ENCODE measurements at places on chromosomes 7 and 10. TPM values are rescaled to one million over a fixed set of nuclear protein-coding genes. Genes with fewer than 3 reads are reported as not detected.
A peak's percentile ranks its signal among the peaks of the same experiment; 100 is the strongest.

- DNase-seq = no peak
These were observed 50.3 kb upstream of the SP4 start for GRCh38 chr7:21377545-21377944.

DNA sequence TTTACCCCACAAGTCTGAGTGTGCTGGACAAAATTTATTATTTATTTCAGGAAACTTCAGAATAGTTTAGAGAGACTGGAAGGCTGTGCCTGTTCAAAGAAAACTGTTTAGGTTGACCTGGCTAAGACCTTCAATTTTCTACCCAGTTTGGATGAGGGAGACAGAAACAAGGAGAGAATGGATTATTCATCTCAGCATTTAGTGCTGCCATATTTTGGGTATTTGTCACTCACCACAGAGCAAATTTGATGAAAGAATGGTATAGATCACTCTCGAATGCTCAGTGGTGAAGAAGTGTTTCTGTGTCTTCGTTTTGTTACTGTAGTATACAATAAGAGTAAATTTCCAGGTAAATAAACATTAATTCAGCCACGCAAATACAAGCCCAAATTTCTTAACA is 71.8 kb downstream of the SEMA3C start:
- DNase-seq = no peak

GRCh38 chr7:38318803-38319416 is 45.5 kb upstream of the TARP start:
- no peak for DNase-seq

GRCh38 chr10:56318816-56319215 is 42.2 kb downstream of the ZWINT start:
- DNase-seq = no peak

The CDC14C gene
- not detected for total RNA-seq

GRCh38 chr10:89838044-89838615 is 136.7 kb downstream of the KIF20B start:
- no peak for DNase-seq

DNA sequence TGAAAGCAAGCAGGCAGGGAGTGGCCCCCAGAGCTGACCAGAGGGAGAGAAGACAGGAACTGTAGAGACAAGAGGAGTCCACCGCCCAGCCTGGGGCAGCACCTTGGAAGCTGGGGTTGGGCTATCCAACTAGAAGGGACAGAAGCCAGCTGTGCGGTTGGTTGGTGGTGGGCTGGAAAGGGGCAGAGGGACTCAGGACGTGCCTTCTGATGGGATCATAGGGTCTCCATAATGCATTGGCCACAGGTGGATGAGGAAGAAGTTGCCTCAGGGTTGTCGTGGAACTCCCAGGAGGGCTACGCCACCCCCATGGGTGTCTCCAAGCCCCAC is 114.0 kb upstream of the RET start:
- DNase-seq = no peak

The CAV1 gene
- 22.8 TPM for total RNA-seq

DNA sequence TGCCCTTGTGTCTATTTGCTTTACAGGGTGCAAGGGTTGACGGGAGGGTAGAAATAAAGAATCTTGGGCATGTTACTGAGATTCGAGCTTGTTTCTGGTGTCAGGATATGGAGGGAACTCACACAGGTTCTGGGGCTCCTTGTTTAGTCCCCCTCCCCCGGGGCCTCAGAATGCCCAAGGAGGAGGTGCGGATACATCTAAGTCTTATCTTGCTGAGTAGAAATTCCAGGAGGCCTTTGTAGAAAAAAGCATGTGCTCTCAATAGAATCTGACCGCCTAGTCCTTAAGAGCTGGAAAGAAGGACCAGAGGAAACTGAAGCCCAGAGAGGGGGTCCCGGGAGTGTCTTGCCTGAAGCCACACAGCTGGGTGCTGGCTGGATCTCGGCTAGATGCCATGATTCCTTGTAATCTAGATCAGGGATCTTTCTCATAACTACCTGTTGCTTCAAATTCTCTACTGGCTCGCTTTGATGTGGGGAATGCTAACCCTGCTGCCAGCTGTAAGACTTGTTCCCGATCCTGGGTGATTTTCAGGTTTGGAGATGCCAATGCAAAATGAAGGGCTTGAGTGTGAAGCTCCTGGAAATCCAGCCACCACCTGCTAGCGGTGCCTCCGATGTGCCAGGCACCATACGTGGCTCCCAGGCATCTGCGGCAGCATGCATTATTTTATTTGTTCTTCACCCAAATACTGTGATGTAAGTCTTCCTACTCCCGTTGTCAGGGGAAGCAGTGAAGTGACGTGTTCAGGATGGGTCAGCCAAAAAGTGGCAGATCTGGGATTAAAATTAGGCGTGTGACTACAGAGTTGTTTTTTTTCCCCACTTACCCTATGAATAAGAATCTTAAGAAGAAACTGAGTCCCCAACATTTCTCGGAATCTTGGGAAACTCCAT is 226.0 kb downstream of the TCF7L2 start:
- peak; percentile 44 for DNase-seq

- no peak for DNase-seq
These were observed 76.7 kb downstream of the ZRANB1 start for GRCh38 chr10:125018576-125019143.

- no peak for DNase-seq
These were observed 163.5 kb upstream of the TCERG1L start for GRCh38 chr10:131475043-131475442.

GRCh38 chr7:51268859-51269258 is 47.8 kb downstream of the COBL start:
- DNase-seq = no peak

DNA sequence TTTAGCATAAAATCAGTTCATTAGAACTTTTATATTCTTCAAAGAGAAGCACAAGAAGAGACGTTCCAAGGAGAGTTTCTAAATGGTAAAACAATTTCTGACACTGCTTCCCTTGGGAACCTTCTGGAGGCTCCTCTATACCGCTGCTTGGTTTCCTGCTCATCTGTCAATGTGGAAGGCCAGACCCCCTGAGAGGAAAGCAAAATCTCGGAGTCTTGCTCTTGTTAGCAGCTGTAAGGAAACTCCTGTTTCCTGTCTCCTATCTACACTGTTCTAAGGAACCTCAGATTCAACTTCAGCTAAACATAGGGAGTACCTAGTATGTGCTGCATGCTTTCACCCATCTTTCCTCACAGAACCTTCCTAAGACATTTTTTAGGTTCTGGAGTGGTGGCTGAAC is 322.2 kb downstream of the BMPER start:
- DNase-seq = no peak

Data from H1 (cell line).